ENCODE measurements at places on chromosomes 6 and 20.

- peak; percentile 12 for DNase-seq
These were observed 415.9 kb downstream of the CD83 start for GRCh38 chr6:14533446-14533845.

DNA sequence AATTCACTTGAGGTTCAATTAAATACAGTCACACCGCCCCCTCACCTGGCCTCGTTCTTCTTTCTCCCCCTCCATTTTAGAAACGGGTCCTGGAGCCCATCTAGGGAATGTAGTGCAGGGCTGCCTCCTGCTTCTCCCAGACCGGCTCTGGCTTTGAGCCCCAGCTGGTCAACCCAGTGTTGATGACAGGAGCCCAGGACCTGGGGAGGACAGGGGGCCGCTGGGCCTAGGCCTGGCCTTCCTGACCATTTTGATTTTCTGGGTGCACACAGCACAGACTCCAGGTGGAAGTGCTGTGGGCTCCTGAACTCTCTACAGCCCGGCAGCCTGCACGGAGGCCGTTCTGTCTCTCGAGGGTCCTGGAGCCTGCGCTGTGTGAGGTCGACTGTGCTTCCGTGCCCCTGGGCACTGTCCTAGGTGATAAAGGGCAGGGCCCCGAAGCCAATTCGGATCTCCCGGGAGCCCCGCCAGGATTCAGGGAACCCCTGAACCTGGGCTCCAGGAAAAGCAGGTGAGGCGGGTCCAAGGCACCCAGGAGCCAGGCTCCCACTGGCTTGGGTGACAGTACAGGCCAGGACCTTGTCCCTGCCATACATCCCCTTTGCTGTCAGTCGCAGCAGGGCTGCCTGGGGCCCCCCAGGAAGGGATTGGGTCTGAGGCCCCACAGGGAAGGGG, 23.3 kb downstream of the NPEPL1 start:
- DNase-seq, result no peak

- DNase-seq, result peak; percentile 89
These were observed 11.8 kb downstream of the ENPP1 start for GRCh38 chr6:131819572-131820124.

GRCh38 chr6:42746463-42747391, 824 bp upstream of the TBCC start:
- DNase-seq, result peak; percentile 94

GRCh38 chr6:137370871-137371633, 123.1 kb downstream of the OLIG3 start:
- DNase-seq, result peak; percentile 3

DNA sequence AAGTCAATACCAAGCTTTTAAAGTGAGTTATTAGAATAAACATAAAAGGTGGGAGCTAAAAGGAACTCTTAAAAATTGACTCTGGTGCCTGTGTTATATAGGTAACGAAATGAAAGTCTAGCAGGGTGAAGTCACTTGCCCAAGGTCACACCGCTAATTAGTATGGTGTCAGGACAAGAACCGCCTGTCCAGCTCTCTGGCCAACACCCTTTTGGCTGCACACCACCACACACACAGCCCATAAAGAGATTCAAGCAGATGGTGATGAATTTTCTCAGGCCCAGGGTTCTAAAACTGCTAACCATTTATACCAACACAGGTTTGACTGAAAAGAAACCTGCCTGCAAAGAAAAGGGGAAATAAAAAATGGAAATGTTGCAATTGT, 20.2 kb downstream of the GFOD1 start:
- no peak for DNase-seq

- DNase-seq, result no peak
These were observed 30.5 kb downstream of the FAM8A1 start for GRCh38 chr6:17630511-17631073.

DNA sequence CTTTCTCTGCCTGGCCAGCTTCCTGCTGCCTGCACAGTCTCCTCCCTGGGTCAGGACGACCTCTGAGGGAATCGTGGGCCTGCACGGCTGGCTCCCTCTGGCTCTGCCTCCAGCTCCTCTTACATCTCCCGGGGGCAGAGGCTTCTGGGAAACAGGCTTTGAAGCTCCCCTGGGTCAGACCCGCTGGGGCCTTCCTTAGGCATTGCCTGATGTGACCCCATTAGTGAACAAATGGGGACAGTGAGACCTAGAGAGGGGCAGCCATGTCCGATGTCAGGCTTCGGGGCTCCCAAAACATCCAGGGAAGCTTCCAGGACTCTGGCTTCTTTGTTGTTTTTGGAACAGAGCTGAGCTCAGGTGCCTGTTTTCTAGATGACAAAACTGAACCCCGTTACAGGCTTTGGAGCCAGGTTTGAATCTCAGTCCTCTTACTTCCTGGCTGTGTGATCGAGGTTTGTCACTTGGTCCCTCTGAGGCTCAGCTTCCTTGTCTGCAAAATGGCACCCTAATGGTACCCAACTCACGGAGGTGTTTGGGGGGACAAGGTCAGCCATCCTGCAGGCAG, 94.3 kb downstream of the CEBPB start:
- peak; percentile 67 for DNase-seq

- peak; percentile 43 for DNase-seq
These were observed 270.6 kb upstream of the MARCKS start for GRCh38 chr6:113586413-113587077.

DNA sequence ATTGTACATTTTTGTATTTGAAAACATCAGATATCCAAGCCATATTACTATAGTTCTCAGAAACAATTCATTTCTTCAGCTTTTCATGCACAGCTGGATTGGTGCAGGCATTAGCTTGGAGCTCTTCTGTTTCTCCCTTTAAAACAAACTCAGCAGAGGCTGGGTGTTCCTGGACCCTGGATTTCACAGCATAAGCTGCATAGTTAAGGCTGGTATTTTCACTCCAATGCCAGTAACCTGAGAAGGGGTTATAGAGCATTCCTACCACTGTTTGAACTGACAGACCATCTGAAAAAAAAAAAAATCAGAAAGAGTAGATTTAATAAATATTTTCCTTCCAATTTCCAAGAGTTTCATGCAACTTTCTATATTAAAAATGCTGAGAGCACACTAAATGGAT, 20.1 kb upstream of the FAXC start:
- no peak for DNase-seq

DNA sequence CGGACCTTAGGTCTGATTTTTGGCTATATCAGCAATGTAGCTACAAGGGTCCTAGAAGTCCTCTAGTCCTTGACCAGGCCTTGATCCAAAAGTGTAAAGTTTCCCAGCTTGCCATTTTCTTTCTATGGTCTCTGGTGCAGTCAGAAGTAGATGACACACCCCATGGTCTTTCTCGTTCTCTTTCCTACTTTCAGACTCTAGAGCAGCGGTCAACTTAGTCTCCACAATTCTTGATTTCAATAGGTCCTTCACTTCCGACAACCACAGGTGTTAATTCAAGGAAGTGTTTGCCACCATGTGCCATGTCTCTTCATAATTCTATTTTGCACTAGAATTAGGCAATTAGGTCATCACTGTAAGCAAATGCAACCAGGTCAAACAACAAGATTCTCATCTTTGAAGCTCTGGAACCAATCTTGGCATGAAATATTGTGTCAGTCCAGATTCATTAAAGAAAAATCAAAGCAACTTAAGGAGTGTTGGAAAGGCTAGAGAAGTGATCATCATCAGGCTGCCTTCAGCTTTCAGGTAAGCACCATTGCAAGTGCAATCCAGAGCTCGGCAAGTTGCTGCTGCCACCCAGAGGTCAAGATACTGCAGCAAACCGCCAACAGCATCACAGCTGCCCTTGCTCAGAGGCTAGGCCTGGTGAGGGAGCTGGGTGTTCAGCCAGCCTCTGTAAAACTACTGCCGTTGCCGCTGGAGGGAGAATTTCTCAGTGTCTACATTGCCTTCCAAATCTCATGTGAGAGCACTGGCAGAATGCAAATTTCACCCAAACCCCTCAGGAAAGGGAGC, 5.6 kb upstream of the SYNE1 start:
- DNase-seq, result peak; percentile 51

DNA sequence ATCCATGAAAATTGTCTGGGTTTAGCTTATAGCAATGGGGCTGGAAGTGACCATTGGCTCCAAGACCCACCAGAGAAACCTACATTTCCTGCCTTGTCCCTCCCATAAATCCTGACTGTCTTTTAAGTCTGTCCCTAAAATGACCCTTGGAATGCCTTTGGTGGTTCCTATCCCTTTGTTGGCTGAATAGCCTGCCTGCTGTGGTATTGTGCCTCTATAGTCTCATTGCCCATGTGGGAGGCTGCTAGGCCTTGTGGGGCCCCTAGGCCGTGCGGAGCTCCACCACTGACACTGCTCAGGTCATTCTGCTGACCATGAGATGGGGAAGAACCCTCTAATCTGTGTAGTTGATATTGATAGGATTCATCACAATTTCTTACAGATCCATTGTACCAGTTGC, 43.3 kb downstream of the SCP2D1 start:
- DNase-seq, result no peak

All from umbilical cord (tissue), 2 donors.